Transverse colon (tissue), 4 donors: ENCODE measurements at places on chromosomes 5 and 9. TPM values are rescaled to one million over a fixed set of nuclear protein-coding genes. Genes with fewer than 3 reads are reported as not detected.

GRCh38 chr5:135020111-135020895 lies 13.7 kb downstream of the PITX1 start:
- no peak for DNase-seq

DNA sequence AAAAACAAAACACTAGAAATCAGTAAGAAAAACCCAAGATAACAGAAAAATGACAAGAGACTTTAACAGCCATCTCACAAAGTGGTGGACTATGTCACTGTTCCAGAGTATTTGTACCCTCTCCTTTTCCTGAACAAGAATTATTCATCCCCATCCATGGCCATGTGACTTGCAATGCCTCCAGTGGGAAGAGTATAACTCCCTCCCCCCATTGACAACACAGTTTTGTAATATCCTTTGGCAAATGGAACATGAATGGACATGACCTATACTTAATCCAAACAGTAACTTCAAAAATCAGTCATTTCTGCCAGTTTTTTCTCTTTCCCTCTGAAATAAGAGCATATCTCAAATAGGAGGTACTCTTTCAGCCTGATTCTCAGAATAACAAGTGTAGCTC lies 33.9 kb downstream of the PTBP3 start:
- no peak for DNase-seq

- DNase-seq: no peak
Measured at GRCh38 chr5:661891-662750, 31.0 kb downstream of the TPPP start.

UBE2QL1 gene
- 0.64 TPM for total RNA-seq

DNA sequence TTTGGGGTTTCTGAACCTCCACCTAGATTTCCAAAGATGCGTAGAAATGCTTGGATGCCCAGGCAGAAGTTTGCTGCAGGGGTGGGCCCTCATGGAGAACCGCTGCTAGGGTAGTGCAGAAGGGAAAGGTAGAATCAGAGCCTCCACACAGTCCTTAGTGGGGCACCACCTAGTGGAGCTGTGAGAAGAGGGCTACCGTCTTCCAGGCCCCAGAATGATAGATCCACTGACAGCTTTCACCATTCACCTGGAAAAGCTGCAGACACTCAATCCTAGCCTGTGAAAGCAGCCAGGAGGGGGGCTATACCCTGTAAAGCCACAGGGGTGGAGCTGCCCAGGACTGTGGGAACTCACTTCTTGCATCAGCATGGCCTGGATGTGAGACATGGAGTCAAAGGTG lies 13.3 kb upstream of the HSDL2 start:
- no peak for DNase-seq

DNA sequence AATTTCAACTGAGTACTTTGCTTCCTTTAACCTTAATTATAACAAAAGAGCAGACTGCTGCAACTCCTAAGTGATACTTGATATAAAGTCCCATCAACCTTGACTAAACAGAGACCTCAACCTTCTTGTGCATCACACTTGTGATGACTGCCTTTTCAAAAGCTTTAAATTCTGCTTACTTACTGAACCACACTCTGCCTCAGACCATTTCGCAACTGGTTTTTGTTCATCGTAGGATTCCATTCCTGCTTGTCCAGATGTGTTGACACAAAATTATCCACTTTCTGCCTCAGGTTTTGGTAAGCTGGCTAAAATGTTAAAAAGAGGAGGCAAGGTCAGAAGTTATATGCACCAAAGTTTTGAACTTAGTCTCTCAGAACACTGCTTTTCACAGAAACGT lies 3.5 kb downstream of the BOD1 start:
- DNase-seq: no peak

DNA sequence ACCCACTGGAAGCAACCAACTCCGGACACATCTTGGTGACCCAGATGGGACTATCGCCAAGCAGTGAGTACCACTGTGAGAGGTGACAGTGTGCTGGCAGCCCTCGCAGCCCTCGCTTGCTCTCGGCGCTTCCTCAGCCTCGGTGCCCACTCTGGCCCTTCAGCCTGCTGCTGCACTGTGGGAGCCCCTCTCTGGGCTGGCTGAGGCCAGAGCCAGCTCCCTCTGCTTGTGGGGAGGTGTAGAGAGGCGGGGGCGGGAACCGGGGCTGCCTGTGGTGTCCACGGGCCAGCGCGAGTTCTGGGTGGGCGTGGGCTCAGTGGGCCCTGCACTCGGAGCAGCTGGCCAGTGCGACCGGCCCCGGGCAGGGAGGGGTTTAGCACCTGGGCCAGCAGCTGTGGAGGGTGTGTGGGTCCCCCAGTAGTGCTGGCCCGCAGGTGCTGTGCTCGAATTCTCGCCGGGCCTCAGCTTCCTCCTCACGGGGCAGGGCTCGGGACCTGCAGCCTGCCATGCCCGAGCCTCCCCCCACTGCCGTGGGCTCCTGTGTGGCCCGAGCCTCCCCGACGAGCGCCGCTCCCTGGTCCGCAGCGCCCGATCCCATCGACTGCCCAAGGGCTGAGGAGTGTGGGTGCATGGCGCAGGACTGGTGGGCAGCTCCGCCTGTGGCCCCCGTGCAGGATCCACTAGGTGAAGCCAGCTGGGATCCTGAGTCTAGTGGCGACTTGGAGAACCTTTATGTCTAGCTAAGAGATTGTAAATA lies 78.5 kb upstream of the PLPP1 start:
- no peak for DNase-seq

- DNase-seq: no peak
Measured at GRCh38 chr5:74993743-74994142, 58.6 kb downstream of the GCNT4 start.

THBS4 gene
- total RNA-seq: 10.0 TPM

DNA sequence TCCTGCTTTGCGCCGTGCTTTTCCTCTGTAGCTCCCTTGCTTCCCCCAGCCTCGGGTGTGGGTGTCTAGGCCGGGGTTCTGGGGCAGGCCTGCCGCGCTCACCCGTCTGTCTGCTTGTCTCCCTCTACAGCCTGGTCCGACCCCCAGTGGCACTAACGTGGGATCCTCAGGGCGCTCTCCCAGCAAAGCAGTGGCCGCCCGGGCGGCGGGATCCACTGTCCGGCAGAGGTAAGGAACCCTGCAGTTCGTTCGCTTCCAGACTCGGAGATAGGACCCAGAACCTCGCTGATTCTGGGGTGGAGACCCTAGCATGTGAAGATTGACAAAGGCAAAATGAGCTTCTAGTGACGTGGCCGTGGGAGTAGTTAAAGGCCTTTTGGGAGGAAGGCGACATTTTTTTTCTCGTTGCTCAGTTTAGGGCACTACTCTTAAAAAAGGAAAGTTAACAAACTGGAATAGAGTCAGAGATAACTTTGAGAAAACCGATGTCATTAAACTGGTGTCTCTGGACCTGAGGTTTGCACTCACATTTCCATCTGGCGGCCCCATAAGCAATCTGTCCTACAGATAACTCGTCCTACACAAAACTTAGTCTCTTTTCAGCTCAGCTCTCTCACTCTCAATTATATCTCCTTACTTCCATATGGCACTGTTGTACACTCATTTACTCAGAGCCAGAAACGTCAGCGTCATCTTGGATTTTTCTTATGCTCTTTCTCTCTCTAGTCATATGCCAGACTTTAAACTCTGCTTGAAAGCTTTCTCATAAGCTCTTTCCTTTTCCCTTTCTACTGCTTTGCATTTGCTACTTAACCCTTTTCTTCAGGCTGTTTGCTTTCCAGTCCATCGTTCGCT lies 561 bp downstream of the SEC61B start:
- no peak for DNase-seq

- DNase-seq: no peak
Measured at GRCh38 chr5:133393776-133394476, 218.4 kb downstream of the FSTL4 start.

DNA sequence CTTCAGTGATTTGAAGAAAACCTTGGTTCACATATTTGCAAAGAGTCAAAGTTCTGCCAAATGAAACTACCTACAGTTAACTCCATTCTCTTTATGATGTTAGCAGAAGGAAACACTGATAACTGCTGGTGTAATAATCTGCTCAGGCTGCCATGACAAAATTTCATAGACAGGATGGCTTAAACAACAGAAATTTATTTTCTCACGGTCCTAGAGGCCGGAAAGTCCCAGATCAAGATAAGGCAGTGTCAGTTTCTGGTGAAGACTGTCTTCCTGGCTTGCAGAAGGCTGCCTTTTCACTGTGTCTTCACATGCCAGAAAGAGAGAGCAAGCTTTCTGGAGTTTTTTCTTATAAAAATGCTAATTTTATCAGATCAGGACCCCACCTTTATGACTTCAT lies 102.4 kb upstream of the PARP8 start:
- no peak for DNase-seq

- DNase-seq: no peak
Measured at GRCh38 chr9:19496321-19497050, 87.7 kb downstream of the ACER2 start.

IFNK gene
- not detected for total RNA-seq

DNA sequence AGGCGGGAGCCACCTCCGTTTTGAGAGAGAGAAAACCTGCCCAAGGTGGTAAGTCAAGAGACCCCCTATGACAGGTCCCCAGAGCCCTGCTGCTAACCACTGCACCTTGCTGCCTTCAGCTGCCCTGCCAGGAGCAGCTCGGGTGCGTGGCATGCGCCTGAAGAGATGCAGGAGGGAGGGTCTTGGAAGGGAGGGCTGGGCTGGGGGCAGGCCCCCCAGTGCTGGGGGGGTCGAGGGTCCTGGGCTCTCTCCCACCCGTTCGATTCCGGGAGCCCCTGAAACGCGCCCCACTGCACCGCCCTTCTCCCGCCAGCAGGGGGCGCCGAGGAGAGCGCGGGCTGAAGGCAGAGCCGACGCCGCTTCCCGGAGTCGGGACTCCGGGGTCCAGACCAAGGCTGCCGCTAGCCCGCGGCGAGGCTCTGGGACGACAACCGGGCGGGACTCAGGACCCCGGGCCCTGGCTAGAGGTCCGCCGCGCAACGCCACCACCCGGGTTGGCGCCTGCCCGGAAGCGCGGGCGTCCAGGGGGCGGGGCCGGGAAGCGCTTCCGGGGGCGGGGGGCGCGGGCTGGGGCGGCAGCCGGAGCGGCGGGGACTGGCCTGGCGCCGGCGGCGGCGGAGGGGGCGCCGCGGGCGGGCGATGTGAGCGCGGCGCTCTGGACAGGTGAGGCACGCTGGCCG lies at the start of gene ZBTB34:
ZBTB34 (plus strand) TSS at position 563 of the 680 bp plus-strand sequence. CDS start 18,761 bp downstream, outside the sequence.
- peak; percentile 77 for DNase-seq

OSMR gene
- 12.5 TPM for total RNA-seq

DNA sequence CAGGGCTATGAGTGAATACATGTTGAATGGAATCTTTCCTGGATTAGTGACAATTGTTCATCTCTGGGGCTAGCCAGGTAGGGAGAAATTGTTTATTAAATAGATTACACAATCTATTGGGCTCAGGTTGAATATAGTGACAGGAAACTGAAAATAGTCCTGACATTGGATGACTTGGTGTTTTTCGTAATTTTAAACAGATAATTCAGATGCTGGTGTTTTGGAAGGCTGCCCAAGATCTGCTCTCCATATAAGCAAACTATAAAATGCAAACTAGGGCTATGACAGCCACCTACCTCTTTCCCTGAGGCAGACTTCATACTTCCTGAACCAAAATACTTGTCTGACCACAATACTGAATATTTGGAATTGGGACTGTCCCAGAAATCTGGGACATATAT lies 99.1 kb downstream of the ENC1 start:
- no peak for DNase-seq

GRCh38 chr9:17725399-17726010 lies 146.6 kb downstream of the SH3GL2 start:
- no peak for DNase-seq

DNA sequence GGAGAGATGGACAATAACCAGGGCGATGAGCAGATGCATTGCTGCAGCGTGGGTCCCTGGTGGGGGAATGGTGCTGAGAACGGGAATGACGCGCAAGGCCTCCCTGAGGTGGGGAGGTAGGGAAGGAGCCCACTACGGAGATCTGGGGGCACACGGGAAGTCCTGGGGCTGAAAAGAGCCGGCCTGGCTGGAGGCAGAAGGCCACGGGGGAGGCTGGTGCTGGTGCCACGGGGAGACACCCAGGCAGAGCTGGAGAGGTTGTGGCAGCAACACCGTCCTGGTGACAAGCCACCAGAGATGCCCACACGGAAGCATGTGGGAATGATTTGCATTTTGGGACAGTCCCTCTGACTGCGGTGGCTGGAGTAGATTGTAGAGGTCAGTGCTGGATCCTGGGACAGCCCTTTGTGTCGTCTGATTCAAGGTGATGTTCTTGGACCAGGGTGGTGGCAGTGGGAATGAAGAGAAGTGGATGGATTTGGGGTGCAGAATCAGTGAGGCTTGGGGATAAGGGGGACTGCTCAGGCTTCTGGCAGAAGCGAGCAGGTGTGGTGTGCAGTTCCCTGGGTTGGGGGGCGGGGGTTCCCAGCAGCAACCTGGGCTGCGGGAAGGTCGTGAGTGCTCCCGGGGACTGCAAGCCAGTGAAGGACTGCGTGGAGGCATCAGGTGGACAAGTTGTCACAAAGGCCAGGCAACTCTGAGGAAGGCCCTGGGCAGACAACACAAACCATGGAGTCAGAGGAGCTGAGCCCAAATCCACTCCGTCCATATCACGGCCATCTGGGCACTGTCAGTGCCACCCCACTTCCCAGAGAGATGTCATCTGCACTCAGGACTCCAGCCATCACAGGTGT lies 25.2 kb upstream of the CNOT6 start:
- DNase-seq: no peak

- no peak for DNase-seq
Measured at GRCh38 chr5:91211997-91212713, 171.0 kb downstream of the ARRDC3 start.

- DNase-seq: no peak
Measured at GRCh38 chr5:123092696-123093095, 3.7 kb downstream of the PRDM6 start.

ACTBL2 gene
- total RNA-seq: not detected

CCDC192 gene
- total RNA-seq: not detected

DNA sequence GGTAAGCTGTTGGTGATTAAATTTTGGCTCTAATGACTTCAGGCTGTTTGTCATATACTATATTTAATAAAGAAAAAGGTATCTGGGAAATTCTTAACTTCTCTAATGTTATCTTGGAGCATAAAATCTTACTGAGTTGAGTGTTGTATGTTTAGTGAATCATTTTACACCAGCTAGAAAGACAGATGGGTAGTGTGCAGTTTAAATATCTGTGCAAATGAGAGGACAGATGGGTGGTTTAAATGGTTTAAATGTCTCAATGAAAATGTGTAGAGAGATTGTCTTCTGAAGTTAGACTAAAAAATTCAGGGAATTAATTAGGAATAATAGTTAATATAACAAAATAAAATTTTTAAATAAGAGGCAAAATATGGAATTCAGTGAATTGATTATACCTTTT lies 114.5 kb downstream of the FER start:
- no peak for DNase-seq
